Stimulated activated memory B cell treated with anti-CD40 and anti-IgM and Interleukin-4, amounts not matched to agents 10 μg/mL and 1 μg/mL and 100 μg/mL, for 72 hours (primary cell): ENCODE measurements at places on chromosomes 6 and 20.

DNA sequence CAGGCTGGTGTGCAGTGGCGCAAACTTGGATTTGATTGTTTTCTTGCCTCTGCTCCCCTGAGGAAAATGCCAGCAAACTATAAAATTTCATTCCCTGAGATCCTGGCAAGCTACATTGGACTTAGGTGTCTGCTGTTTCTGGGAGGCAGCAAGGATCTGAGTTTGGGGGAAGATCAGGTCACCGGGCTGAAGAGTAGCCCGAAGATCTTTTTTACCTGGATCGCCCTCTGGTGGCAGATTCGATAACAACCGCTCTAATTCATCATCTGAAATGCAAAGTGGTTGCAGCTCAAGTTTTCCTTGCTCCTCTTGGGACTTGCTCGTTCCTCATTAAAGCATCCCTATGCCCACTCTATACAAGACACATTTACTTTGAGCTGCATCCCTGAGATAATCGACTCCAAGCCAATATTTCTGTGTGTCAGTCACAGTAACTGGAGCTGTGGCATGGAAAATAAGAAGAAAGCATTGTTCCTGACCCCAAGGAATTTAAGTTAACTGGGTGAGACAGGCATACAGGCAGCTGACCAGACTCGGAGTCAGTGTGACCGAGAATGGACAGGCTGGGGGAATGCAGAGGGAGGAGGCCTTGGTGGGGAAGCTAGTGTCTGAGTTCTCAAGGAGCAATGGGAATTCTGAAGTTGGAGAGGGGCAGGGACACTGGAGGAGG lies 131.8 kb upstream of the PROKR2 start:
- ATAC-seq = no peak

- no peak for ATAC-seq
These were observed 21.4 kb downstream of the BHLHE23 start for GRCh38 chr20:62985444-62985778.

GRCh38 chr6:166419286-166419685 lies 36.5 kb upstream of the MPC1 start:
- peak; percentile 66 for ATAC-seq

GRCh38 chr20:57807401-57808263 lies 97.8 kb upstream of the PMEPA1 start:
- ATAC-seq = no peak

DNA sequence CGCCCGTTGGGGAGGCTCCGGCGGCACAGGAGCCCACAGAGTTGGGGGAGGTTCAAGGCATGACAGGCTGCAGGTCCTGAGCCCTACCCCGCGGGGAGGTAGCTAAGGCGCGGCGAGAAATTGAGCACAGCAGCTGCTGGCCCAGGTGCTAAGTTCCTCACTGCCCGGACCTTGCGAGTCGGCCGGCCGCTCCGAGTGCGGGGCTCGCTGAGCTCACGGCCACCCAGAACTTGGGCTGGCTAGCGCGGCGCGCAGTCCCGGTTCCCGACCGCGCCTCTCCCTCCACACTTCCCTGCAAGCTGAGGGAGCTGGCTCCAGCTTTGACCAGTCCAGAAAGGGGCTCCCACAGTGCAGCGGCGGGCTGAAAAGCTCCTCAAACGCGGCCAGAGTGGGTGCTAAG lies 23.9 kb upstream of the KIF13A start:
- ATAC-seq = no peak

DNA sequence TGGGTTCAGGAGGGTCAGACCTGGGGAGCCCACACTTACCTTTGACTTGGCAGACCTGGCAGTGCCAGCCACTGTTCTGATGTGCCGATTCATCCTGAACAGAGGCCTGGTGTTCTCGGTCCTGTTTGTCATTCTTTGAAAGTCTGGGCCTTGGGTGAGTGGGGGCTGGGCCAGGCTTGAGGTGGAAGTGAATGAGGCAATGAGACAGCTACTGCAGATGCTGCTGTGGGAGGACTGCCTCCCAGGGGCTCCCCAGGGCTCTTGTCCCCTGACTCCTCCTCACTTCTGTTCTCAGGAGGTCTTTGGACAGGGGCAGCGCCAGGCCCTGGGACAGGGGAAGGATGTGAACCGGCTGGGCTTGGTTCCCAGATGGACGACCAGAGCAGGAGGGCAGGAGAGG lies 5.6 kb upstream of the TREML4 start:
- no peak for ATAC-seq

- ATAC-seq = no peak
These were observed 349.8 kb downstream of the PRKN start for GRCh38 chr6:162377735-162378134.

- ATAC-seq = peak; percentile 35
These were observed at the start of gene BPI for GRCh38 chr20:38303908-38304379. BPI (plus strand) TSS chr20:38304156; CDS start chr20:38304224, 68 bp downstream.

DNA sequence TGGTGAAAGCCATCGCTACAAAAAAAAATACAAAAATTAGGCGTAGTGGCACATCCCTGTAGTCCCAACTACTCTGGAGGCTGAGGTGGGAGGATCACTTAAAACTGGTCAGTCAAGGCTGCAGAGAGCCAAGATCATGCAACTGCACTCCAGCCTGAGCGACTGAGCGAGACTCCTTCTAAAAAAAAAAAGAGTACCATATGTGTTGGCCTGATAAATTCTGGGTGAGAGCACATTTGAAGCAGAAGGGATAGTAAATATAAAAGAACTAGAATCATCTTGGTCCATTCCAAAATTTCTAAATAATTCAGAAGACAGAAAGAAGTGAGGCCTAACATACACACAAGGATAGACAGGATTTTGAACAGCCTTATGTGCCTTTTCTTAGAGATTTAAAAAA lies 2.2 kb downstream of the IBTK start:
- no peak for ATAC-seq

DNA sequence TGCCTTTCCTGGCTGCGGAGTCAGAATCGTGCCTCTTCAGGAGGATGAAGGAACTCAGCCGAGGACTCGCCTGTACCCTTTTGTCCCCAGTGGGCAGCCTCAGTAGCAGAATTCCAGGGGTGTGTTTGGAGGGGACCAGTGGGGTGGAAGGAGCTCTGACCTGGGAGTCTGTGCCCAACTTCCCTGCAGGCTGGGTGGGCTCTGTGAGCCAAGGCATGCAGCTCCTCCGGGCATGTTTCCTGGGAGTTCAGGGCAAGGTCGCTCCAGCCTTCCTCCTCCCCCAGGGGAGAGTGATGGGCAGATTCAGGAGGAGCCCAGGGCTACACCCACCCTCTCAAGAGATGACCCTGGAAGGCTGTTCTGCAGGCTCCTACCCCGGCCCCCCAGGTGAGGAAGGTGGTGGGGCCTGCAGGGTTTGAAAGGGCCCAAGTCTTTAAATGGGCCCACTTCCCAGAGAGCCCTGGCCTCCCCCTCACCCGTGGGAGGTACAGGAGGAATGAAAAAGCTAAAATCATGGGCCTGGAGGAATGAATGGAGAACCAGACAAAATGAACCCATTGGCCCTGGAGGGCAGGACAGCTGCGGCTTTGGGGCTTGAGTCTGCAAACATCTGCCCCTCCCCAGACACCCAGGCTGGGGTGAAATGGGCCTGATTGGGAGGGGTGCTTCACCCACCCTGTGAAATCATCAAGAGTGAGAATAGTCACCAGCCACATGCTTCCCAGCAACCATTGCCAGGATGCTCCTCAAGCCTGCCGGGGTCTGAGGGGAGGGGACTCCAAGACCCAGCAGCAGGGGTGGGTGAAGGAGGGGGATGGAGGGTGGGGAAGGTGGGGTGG lies 77.6 kb upstream of the PMEPA1 start:
- no peak for ATAC-seq

GRCh38 chr20:20498076-20498861 lies 130.4 kb downstream of the INSM1 start:
- ATAC-seq = no peak

DNA sequence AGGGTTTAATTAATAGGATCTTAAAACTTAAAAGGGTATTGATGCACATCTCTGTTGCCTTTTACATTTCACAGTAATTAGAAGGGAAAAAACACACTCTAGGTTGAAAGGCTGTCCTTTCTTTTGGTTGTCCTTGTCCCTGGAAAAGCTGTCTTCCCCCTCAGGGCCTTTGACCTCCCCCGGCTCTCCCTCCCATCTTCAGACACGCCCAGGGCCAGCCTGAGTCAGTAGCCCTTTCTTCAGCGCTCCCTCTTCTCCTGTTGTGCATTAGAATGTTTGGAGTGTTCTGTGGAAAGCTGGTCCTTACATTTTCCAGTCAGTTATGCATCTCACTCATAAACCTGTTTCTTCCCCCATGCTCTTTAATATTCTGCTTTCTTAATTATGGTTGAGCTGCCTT lies 157.0 kb downstream of the MTHFD1L start:
- no peak for ATAC-seq

DNA sequence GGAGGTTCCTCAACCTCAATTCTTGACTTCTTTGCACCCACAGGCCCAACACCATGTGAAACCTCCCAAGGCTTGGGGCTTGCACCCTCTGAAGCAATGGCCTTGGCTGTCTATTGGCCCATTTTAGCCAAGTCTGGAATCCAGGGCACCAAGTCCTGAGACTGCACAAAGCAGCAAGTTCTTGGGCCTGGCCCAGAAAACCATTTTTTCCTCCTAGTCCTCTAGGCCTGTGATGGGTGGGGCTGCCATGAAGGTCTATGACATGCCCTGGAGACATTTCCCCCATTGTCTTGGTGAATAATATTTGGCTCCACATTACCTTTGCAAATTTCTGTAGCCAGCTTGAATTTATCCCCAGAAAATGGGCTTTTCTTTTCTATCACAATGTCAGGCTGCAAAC lies 849.6 kb upstream of the MANEA start:
- ATAC-seq = no peak

DNA sequence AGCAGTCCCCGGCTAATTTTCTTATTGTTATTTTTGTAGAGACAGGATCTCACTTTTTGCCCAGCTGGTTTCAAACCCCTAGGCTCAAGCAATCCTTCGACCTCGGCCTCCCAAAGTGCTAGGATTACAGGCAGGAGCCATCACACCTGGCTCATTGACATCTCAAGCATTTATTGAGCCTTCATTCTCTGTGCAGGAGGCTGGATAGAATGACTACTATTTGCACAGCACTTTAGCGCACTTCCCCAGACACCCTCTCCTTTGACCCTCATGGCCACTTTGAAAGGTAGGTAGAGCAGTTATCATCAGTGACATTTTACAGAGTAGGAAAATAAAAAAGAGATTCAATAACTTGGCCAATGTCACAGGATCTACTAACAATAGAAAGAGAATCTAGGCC lies 124.0 kb upstream of the STXBP5 start:
- ATAC-seq = no peak

DNA sequence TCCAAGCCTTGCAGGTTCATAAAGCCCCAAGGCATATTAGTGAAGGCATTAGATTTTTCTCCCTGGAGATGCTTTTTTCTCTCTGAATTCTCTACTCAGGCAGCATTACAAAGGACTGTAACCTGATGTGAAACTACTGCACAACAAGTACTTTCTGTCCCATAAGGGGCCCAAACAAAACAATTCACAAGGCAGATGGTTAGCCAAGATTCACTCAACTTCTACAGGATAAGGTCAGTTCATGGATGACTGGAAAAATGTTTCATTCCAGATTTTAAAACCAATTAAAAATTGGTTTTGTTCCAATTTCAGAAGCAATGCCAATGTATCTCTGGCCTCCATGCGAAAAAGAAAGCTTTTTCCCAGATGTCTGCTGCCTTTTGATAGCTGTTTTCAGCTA lies 181.8 kb downstream of the KHDC1L start:
- ATAC-seq = no peak

DNA sequence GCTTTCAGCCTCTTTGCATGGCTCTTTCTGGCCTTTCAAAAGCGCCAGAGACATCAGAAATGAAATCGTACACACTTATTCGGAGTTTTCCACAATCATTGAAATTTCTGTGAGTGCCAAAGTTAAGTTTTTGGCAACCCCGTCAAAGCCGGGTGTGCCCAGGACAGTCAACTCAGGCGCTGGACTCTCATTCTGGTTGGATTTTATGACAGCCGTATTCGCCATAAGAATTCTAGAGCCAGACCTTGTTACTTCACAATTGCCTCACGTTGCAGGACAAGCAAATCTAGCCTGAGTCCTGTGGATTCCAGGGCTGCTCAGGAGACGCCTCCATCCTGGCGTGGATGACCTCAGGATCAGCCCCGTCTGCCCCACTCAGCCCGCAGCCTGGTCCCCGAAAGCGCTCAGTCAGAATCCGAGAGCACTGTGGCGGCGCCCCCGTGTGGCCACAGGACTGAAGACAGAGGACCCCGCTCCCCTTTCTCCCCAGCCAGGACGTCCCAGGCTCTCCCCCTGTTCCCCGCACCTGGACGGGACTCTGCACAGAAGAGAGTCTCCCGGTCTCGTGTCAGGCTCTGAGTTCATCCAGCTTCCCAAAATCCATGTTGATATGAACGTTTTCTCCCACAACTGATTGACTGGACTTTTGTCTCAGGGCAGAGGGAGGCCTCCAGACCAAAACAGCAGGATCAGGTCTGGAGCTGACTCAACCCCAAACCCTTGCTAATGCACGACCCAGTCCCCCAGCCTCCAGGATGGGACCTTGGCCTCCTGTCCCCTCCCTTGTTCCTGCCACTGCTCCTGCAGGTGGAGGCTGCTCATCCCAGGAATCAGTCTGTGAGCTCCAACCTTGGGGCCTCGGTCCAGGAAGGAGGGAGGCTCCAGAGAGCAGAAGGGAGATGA lies 38.2 kb downstream of the MICA start:
- ATAC-seq = peak; percentile 83
